ENCODE measurements at places on chromosomes 4 and X. TPM values are rescaled to one million over a fixed set of nuclear protein-coding genes. Genes with fewer than 3 reads are reported as not detected.

The STPG2 gene
- total RNA-seq, result not detected

- no peak for DNase-seq
- H3K27ac ChIP-seq, result no peak overlapping the region
- no peak overlapping the region for H3K4me3 ChIP-seq
- peaks cover 5% of the 10 kb centered on the region for H3K4me1 ChIP-seq
- peaks cover 14% of the 10 kb centered on the region for H3K27me3 ChIP-seq
- H3K36me3 ChIP-seq, result no peaks in the 10 kb centered on the region
Measured at GRCh38 chrX:1178580-1179057, 33.8 kb downstream of the CRLF2 start.

The STATH gene
- not detected for total RNA-seq

The GCNA gene
- 1.4 TPM for total RNA-seq

The CXCR3 gene
- not detected for total RNA-seq

The AMTN gene
- total RNA-seq, result not detected

The CCKAR gene
- not detected for total RNA-seq

The TCEAL6 gene
- total RNA-seq, result not detected

The TMEM164 gene
- 48.3 TPM for total RNA-seq

GRCh38 chr4:113827285-113827684 lies 65.7 kb upstream of the CAMK2D start:
- no peak for DNase-seq
- H3K4me1 ChIP-seq, result peaks cover 36% of the 10 kb centered on the region
- no peaks in the 10 kb centered on the region for H3K27me3 ChIP-seq
- no peaks in the 10 kb centered on the region for H3K36me3 ChIP-seq
- H3K27ac ChIP-seq, result no peak overlapping the region

The ADH7 gene
- total RNA-seq, result not detected

GRCh38 chrX:19592952-19593351 lies 77.6 kb upstream of the MAP3K15 start:
- H3K4me1 ChIP-seq, result peaks cover 22% of the 10 kb centered on the region
- no peaks in the 10 kb centered on the region for H3K27me3 ChIP-seq
- H3K4me3 ChIP-seq, result no peak overlapping the region

- H3K27ac ChIP-seq, result no peak overlapping the region
- no peak for DNase-seq
- H3K4me1 ChIP-seq, result peaks cover 33% of the 10 kb centered on the region
- no peaks in the 10 kb centered on the region for H3K27me3 ChIP-seq
Measured at GRCh38 chr4:23234018-23234417, 541.3 kb downstream of the GBA3 start.

DNA sequence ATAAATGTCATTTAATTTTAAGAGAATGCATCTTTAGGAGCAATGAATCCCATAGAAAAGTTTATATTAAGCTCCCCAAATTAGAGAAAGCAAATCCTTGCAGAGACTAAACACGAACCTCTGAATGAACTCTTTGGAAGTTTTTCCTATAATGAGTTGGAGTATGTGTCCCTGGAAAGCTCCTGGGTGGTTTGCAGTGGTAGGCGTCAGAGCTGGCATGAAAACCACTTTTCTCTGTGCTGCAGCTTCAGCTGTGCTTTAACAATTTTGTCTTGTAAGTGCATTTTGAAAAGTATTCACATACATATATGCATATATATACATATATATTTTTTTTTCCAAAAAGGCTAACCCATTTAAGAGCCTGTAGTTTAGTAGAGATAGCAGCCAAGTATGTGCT lies 148.7 kb upstream of the TBC1D9 start:
- H3K4me1 ChIP-seq, result peaks cover 45% of the 10 kb centered on the region
- H3K27me3 ChIP-seq, result no peaks in the 10 kb centered on the region
- H3K36me3 ChIP-seq, result no peaks in the 10 kb centered on the region
- no peak for DNase-seq

GRCh38 chr4:32631831-32632230 lies 1911.7 kb downstream of the PCDH7 start:
- H3K4me1 ChIP-seq, result no peaks in the 10 kb centered on the region
- no peaks in the 10 kb centered on the region for H3K27me3 ChIP-seq
- no peak for DNase-seq
- no peaks in the 10 kb centered on the region for H3K36me3 ChIP-seq
- H3K27ac ChIP-seq, result no peak overlapping the region

GRCh38 chrX:11097933-11098332 lies 13.2 kb upstream of the HCCS start:
- H3K27me3 ChIP-seq, result no peaks in the 10 kb centered on the region
- H3K4me3 ChIP-seq, result no peak overlapping the region
- no peaks in the 10 kb centered on the region for H3K4me1 ChIP-seq
- DNase-seq, result no peak

The CTAG1A gene
- not detected for total RNA-seq

- H3K27ac ChIP-seq, result peak overlapping the region; percentile 69
- no peak for DNase-seq
- no peaks in the 10 kb centered on the region for H3K27me3 ChIP-seq
- H3K4me3 ChIP-seq, result no peak overlapping the region
- H3K36me3 ChIP-seq, result no peaks in the 10 kb centered on the region
- H3K4me1 ChIP-seq, result peaks cover 26% of the 10 kb centered on the region
Measured at GRCh38 chr4:7978489-7978888, 38.8 kb upstream of the AFAP1 start.

DNA sequence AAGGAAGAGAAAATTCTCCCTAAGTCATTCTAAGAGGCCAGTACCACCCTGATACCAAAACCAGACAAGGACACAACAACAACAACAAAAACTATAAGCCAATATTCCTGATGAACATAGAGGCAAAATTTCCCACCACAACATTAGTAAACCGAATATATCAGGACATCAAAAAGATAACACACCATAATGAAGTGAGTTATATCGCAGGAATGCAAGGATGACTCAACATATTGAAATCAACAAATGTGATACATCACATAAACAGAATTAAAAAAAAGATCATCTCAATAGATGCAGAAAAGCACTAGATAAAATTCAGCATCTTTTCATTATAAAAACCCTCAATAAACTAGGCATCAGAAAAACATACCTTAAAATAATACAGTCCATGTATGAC lies 1844.4 kb upstream of the PCDH10 start:
- no peak overlapping the region for H3K4me3 ChIP-seq
- H3K27ac ChIP-seq, result no peak overlapping the region
- H3K36me3 ChIP-seq, result no peaks in the 10 kb centered on the region
- DNase-seq, result no peak

The CCDC110 gene
- 2.0 TPM for total RNA-seq

GRCh38 chr4:154367659-154368058 lies 123.9 kb downstream of the DCHS2 start:
- H3K27ac ChIP-seq, result no peak overlapping the region
- DNase-seq, result no peak
- H3K4me1 ChIP-seq, result no peaks in the 10 kb centered on the region
- no peak overlapping the region for H3K4me3 ChIP-seq
- no peaks in the 10 kb centered on the region for H3K36me3 ChIP-seq

The CTAG2 gene
- not detected for total RNA-seq

GRCh38 chrX:15619053-15619755 lies 18.4 kb upstream of the ACE2 start:
- no peak overlapping the region for H3K27ac ChIP-seq
- H3K36me3 ChIP-seq, result no peaks in the 10 kb centered on the region
- no peaks in the 10 kb centered on the region for H3K4me1 ChIP-seq
